Spinal cord (tissue), 10 donors: ENCODE measurements at places on chromosomes 4 and X.
A peak's percentile ranks its signal among the peaks of the same experiment; 100 is the strongest.

DNA sequence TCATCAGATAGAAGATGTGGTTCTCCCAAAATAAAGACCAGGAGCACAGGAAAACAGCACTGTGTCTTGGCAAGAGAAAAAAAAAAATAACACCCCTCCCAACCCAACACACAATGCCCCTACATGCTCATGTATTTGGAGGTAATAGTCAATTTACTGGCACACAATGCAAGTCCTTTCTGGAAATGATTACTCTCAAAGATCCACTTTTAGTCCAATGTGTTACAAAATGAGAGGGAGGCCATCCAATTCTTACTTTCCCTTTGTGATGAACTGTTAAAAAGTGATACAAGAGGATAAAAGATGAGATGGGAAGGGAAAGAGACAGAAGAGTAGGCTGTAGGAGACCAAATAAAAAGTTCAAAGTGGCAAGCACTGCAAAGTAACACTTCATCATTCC lies 180.3 kb upstream of the DKK2 start:
- no peak for DNase-seq

- peak; percentile 82 for DNase-seq
These were observed 364.4 kb upstream of the CLNK start for GRCh38 chr4:11049001-11049400.

GRCh38 chr4:187444061-187444460 lies 551.5 kb upstream of the ZFP42 start:
- DNase-seq, result no peak

DNA sequence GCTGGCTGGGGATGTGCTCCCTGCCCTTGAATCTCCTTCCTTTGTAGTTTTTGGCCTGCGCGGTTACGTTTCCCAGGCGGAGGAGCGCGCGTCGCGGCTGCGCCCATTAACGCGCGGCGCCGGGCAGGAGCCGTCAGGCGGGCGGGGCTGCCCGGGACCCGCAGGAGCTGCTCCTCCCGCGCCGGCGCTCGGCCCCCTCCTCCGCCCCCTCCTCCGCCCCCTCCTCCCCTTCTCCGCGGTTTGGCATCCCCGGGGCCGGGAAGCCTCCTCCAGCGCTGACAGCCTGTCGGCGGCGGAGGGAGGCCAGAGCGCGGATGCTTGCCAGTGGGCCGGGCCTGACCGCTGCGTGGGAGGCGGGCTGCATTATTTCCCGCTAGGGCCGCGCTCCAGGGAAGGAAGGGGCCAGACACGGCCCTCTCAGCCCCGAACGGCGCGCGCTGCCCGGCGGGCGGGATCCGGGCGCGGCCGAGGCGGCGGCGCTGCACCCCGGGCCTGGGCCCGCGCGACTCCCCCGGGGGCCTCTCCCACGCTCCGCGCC lies at the start of gene DCLK2:
DCLK2 (plus strand) TSS at position 405 of the 538 bp plus-strand sequence. CDS start 583 bp downstream, outside the sequence.
- DNase-seq, result peak; percentile 96

DNA sequence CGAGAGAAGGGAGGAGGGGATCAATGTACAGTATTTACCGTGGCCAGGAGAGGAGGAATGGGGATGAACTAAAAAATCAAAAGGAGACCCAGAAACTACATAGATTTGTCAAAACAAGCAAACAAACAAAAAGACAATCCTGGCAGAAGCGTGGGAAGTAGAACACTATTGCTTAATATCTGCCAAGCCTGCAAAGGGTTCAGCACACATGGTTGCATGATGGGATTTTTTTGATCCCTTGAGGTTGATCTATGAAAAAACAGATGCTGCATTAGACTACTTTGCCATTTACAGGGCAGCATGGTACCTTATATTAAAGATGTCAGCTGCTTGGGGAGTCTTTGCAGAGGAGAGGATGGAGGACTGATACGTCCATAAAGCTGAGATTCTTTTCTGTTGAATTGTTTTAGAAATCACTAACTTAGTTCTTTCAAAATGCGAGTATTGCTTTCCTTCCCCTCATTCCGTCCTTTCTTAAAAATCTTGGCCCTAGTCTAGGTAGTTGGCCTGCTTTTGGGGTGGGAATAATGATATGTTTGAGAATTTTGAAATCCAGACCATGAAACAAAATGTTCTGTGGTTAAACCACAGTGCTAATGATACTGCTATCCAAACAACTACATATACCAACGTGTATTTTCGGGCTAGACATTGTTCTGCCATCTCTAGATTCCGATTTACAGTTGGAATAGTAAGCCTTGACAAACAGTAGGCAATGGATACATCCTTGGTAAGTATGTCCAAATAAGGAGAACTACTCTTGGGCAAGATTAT lies 39.6 kb upstream of the TMEM150C start:
- no peak for DNase-seq

DNA sequence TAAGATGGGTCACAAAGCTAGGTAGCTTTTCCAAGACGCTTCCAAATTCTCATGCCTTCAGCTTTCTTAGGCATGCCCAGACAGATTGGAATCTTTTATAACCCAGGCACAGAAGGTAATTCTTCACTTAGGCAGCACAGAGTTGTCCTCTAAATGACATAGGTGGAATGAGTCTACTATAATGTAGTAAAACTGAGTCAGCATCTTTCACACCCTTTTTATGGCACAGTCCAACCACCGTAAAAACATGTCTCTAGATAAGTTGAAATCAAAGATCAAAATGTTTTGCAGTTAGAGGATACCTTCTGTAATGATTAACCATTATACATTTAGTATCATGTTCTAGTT lies 128.4 kb upstream of the FAT1 start:
- DNase-seq, result no peak

- peak; percentile 30 for DNase-seq
These were observed 145.1 kb downstream of the APBB2 start for GRCh38 chr4:41069257-41069656.

GRCh38 chr4:55982976-55983375 lies 34.2 kb downstream of the CEP135 start:
- peak; percentile 69 for DNase-seq

- no peak for DNase-seq
These were observed 33.4 kb upstream of the MAGEC2 start for GRCh38 chrX:142238536-142238935.

- DNase-seq, result no peak
These were observed 98.1 kb upstream of the VCX3B start for GRCh38 chrX:8366481-8366880.

DNA sequence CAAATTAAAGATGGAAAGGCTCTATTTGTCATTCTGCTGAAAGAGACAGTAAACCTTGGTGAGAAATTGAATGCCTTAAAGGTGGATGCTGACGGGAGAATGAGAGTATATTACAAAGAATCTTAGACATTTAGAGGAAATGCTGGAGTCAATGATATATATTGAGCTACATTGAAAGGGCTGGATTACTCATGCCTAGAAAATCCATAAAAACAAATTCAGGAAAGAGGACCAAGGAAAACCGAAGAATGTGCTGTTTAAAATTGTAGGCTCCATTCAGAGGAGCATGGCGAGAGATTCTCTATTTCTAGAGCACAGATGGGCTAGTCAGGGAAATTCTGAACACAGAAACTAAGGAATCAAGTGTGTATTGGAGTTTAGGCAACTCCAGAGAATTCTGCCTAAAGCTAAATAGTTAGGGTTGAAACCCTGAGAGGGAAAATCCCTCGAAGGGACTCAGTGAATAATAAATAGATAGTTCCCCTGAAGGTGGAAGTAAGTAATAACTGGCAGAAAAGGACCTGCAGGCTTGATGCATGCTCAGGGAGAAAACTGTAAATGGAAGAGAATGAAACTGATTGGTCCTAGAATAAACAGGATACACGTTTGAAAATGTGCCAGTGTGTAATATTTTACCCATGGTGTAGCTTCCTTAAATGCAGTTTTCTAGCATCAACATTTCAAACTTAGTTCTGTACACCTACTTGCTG lies 1532.4 kb upstream of the TENM3 start:
- DNase-seq, result no peak

- no peak for DNase-seq
These were observed 329.1 kb downstream of the FBXW7 start for GRCh38 chr4:152206646-152207377.

DNA sequence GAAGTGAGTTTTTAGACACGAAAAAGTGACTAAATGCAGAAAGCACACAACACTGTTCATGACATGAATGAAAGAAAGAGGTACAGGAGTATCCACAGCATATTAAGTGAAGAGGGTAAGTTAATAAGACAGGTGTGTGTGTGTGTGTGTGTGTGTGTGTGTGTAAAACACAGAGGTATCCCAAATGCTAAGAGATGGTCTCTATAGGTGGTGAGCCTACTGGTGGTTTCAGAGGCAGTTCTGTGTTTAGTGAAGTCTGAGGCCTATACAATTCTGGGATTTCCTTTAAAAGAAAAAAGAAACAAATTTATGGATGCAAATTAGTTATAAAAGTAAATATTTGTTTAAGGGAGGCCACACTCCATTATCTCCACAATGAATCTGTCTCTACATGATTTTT lies 17.4 kb upstream of the TNIP3 start:
- no peak for DNase-seq

GRCh38 chr4:185312699-185313098 lies 83.0 kb downstream of the LRP2BP start:
- DNase-seq, result no peak

- DNase-seq, result no peak
These were observed 188.4 kb downstream of the PALLD start for GRCh38 chr4:168685136-168685809.

GRCh38 chr4:72770708-72771107 lies 201.7 kb upstream of the ADAMTS3 start:
- no peak for DNase-seq

DNA sequence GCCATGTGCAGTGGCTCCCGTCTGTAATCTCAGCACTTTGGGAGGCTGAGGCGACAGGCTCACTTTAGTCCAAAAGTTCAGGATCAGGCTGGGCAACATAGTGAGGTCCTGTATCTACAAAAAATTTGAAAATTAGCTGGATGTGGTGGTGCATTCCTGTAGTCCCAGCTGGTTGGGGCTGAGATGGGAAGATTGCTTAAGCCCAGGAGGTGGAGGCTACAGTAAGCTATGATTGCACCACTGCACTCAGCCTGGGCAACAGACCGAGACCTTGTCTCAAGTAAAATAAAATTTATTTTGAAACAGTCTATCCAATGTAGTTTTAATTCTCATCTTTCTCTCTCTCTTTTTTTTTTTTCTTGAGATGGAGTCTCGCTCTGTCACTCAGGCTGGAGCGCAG lies 21.1 kb downstream of the RBM10 start:
- no peak for DNase-seq

GRCh38 chr4:42570221-42570620 lies 86.7 kb downstream of the ATP8A1 start:
- peak; percentile 95 for DNase-seq

- DNase-seq, result no peak
These were observed 12.6 kb downstream of the P2RY10 start for GRCh38 chrX:78957768-78958130.

DNA sequence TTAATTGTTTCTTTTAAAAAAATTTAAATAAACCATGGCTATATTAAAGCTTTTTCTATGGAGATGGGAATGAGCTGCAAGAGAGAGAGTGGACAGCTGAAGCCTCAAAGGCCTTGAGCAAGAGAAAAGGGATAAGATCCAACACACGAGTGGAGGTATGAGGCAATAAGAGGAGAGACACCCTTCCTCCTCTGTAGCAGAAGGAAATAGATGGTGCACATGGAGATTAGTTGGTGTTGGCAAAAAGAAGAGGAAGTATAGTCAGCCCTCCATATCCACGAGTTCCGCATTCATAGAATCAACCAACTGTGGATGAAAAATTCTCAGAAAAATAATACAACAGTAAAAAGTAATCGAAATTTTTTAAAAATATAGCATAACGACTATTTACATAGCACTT lies 3.2 kb downstream of the CXorf38 start:
- DNase-seq, result no peak

DNA sequence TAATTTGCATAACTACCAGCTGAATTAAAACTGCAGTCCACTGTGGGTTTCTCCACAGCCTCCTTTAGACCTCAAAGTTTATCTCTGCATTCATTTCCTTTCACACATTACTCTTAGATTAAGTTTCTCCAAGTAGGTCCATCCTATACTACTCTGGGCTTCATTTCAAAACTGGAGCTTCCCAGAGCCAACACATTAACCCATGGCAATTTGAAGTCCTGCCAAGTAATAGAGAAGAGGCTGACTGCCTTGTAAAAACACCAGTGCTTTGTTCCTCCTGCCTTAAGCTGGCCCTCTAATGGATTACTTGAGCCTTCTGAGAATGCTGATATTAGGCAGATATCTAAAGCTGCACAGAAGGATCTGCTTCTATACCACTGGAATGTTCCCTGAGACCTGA lies 997.2 kb upstream of the SLIT2 start:
- DNase-seq, result no peak

- DNase-seq, result no peak
These were observed 169.9 kb downstream of the BMPR1B start for GRCh38 chr4:94927696-94928095.

DNA sequence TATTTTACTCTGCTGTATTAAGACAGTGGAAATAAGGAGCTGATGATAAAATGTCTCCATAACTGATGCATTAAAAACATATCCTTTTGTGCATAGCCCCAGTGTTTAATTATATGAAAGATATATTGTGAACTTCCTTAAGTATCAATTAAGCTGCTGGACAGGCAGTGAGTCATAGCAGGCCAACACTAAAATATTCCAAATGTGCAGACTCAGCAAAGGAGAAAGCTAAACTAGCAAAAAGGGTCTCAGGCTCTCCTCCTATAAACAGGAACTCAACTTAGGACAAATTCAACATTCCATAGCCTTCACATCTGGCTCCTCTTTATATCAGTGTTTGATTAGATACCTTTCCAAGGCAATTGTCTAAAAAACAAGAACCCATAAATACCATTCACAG lies 15.6 kb downstream of the TNMD start:
- DNase-seq, result no peak

GRCh38 chr4:41161355-41161754 lies 53.0 kb downstream of the APBB2 start:
- DNase-seq, result no peak

DNA sequence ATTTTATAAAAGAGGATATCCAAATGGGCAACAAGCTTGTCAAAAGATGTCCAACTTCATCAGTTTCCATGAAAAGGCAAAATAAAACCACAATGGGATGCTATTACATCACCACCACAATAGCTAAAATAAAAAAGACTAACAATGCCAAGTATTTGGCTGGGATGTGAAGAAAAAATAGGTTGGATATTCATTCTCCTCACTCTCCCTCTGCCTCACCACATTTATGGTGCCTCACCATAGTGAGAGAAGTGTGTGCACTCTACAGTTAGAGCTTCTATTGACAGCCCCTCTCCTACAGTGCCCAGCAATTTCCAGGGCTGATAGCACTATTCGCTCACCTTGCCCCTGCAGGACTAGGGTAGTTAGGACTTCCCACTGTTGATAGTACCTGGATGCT lies 25.5 kb downstream of the VEGFC start:
- DNase-seq, result no peak
